ENCODE measurements at places on chromosomes 13 and 19. TPM values are rescaled to one million over a fixed set of nuclear protein-coding genes. Genes with fewer than 3 reads are reported as not detected.

The LRFN3 gene
- polyA plus RNA-seq: 6.2 TPM

The LSR gene
- 77.4 TPM for polyA plus RNA-seq

The MEX3D gene
- polyA plus RNA-seq: 4.8 TPM

The VN1R2 gene
- polyA plus RNA-seq: not detected

The GIPR gene
- polyA plus RNA-seq: 2.2 TPM

The WTIP gene
- polyA plus RNA-seq: 12.8 TPM

The SNAPC2 gene
- polyA plus RNA-seq: 19.2 TPM

The MYBPC2 gene
- polyA plus RNA-seq: 0.04 TPM

The FXYD3 gene
- 467 TPM for polyA plus RNA-seq

DNA sequence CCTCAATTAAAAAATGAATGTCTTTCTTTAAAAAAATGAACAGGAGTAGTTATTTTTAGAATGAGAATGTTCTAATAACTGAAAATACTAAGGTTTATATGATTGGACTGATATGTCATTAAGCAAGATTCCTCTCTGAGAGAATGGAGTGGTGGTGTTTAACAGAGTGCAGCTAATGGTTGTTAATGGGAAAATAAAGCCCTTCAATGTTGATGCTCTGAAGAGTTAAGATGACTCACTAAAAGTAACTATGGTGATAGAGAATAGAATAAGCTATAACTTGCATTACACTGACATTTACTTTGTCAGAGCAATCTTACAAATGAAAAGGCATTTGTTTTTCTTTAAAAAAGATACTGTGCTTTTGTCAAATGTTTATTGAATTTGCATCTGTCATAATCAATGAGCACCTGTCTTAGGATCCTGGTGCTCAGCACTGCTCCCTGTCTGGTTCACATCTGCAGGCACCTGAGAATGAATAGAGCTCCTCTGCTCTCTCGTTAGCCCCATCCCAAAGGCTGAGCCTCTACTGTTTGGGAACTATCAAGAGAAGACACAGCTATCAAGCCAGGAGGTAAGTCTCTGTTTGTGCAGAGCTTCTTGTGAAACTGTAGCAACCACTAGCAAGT lies 15.1 kb downstream of the PABPC3 start:
- no peak overlapping the region for H3K27ac ChIP-seq
- peaks cover 8% of the 10 kb centered on the region for H3K27me3 ChIP-seq
- no peak overlapping the region for H3K4me3 ChIP-seq
- H3K4me1 ChIP-seq: peaks cover 3% of the 10 kb centered on the region
- DNase-seq: no peak

GRCh38 chr13:43686557-43686956 lies 100.2 kb downstream of the ENOX1 start:
- no peaks in the 10 kb centered on the region for H3K27me3 ChIP-seq
- H3K27ac ChIP-seq: peak overlapping the region; percentile 54
- H3K36me3 ChIP-seq: no peaks in the 10 kb centered on the region
- DNase-seq: no peak
- H3K4me3 ChIP-seq: no peak overlapping the region

- no peaks in the 10 kb centered on the region for H3K36me3 ChIP-seq
- H3K4me3 ChIP-seq: no peak overlapping the region
- DNase-seq: peak; percentile 70
- no peak overlapping the region for H3K27ac ChIP-seq
Measured at GRCh38 chr19:46616631-46617322, 8.1 kb downstream of the PTGIR start.

GRCh38 chr13:101258071-101258470 lies 158.2 kb downstream of the NALCN start:
- no peaks in the 10 kb centered on the region for H3K4me1 ChIP-seq
- no peaks in the 10 kb centered on the region for H3K27me3 ChIP-seq
- H3K36me3 ChIP-seq: no peaks in the 10 kb centered on the region
- no peak overlapping the region for H3K4me3 ChIP-seq
- DNase-seq: no peak

GRCh38 chr13:114129649-114130062 lies 2.8 kb downstream of the RASA3 start:
- H3K27ac ChIP-seq: peak overlapping the region; percentile 21
- no peaks in the 10 kb centered on the region for H3K36me3 ChIP-seq
- no peaks in the 10 kb centered on the region for H3K27me3 ChIP-seq
- no peak overlapping the region for H3K4me3 ChIP-seq
- no peak for DNase-seq
- peaks cover 18% of the 10 kb centered on the region for H3K4me1 ChIP-seq

- H3K27me3 ChIP-seq: peaks cover 10% of the 10 kb centered on the region
- H3K36me3 ChIP-seq: no peaks in the 10 kb centered on the region
- H3K4me1 ChIP-seq: no peaks in the 10 kb centered on the region
- no peak for DNase-seq
Measured at GRCh38 chr19:49064029-49064629, 489 bp downstream of the NTF4 start.

DNA sequence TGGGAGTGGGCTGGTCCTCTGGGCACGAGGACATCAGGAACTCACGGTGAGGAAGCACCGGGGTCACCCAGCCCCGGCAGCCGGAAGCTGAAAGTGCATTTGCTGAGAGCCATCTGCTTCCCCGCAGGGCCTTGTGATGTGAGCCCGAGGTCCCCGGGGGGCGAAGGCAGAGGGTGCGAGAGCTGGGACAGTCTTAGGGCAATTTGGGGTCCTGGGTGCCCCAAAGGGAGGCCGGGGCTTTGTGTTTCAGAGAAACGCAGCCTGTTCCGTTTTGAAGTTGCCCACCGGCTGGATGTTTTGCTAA lies 4.8 kb downstream of the F2RL3 start:
- peaks cover 7% of the 10 kb centered on the region for H3K4me1 ChIP-seq
- no peaks in the 10 kb centered on the region for H3K27me3 ChIP-seq
- no peak overlapping the region for H3K4me3 ChIP-seq
- DNase-seq: peak; percentile 46

- no peak overlapping the region for H3K4me3 ChIP-seq
- peaks cover 14% of the 10 kb centered on the region for H3K36me3 ChIP-seq
- H3K27me3 ChIP-seq: no peaks in the 10 kb centered on the region
Measured at GRCh38 chr19:6035026-6035425, 57.1 kb upstream of the RANBP3 start.

- no peak for DNase-seq
- H3K4me3 ChIP-seq: no peak overlapping the region
- no peaks in the 10 kb centered on the region for H3K4me1 ChIP-seq
Measured at GRCh38 chr13:75220861-75221260, 261.1 kb downstream of the TBC1D4 start.

DNA sequence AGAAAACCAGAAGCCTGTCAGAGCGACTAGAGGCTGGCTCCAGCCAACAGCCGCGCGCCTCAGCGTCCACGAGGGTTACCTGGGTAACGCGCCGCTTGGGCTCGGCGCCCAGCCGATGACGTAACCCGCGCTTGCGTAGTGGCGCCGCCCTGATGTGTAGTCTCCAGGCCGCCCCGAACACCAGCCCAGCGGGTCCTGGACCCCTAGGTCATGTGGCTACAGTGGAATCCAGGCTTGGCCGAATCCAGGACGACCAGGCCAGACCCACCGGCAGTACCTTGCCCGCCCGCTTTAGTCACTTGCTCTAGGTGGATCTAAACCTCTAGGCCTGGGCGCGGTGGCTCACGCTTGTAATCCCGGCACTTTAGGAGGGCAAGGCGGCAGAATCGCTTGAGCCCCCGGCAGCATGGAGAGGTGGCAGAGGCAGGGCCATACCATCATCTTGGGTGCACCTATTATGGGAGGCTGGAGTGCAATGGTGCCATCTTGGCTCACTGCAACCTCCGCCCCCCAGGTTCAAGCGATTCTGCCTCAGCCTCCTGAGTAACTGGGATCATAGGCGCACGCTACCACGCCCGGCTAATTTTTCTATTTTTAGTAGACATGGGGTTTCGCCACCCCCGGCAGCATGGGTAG lies 7.2 kb upstream of the ZNF606 start:
- DNase-seq: peak; percentile 96
- no peaks in the 10 kb centered on the region for H3K27me3 ChIP-seq
- H3K4me1 ChIP-seq: no peaks in the 10 kb centered on the region

GRCh38 chr13:89900104-89900765 lies 1447.3 kb upstream of the MIR17HG start:
- peak; percentile 23 for DNase-seq
- H3K36me3 ChIP-seq: no peaks in the 10 kb centered on the region
- no peak overlapping the region for H3K27ac ChIP-seq
- no peaks in the 10 kb centered on the region for H3K4me1 ChIP-seq
- H3K27me3 ChIP-seq: no peaks in the 10 kb centered on the region

DNA sequence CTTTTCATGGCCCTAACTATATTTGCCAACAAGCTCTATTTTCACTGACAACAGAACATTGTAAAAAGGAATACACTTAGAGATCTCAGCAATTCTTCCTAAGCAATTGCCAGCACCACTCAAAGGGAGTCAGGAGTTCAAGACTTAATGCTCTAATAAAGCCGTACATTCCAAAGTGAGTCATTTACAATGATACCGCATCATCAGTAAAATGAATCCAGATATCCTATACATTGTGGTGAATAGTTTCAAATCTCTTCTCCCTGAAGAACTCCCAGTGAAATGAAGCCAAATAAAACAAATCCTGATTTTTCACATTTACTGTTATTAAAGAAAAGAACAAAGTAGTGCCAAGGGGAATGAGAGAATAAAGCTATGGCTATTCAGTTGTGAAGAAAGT lies 2898.7 kb upstream of the PCDH20 start:
- no peak overlapping the region for H3K27ac ChIP-seq
- no peak for DNase-seq
- no peaks in the 10 kb centered on the region for H3K27me3 ChIP-seq
- H3K4me1 ChIP-seq: no peaks in the 10 kb centered on the region
- no peak overlapping the region for H3K4me3 ChIP-seq

GRCh38 chr13:27476943-27477703 lies 26.8 kb upstream of the MTIF3 start:
- no peaks in the 10 kb centered on the region for H3K36me3 ChIP-seq
- H3K27ac ChIP-seq: no peak overlapping the region
- no peak overlapping the region for H3K4me3 ChIP-seq
- no peaks in the 10 kb centered on the region for H3K4me1 ChIP-seq
